Activated CD4-positive, CD25-positive, alpha-beta regulatory T cell treated with anti-CD3 and anti-CD28 coated beads, Interleukin-2, amount 50 U/mL, for 16 hours (primary cell): ENCODE measurements at places on chromosomes 5 and 9.

GRCh38 chr9:135032041-135032835, 55.2 kb upstream of the OLFM1 start:
- DNase-seq = no peak

- no peak for DNase-seq
Measured at GRCh38 chr5:42404366-42404765, 18.9 kb upstream of the GHR start.

GRCh38 chr9:132791699-132792240, 86.3 kb downstream of the AK8 start:
- DNase-seq = no peak

DNA sequence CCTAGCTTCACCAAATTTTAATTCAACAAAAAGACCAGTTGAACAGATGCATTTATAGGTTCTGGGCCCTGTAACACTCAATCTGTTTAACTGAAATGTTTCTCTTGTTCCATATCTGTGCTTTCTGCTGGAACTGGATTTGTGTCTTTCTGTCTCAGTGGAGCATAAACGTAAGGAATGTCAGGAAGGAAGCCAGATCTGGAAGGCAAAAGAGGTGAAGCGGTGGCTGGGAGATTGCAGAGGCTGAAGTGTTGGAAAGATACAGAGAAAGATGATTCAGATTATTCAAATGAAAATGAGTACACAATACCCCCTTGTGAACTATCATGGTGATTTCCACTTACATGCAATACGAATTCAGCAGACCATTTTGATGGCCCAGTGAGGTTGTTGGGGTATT, 406.8 kb downstream of the BRINP1 start:
- no peak for DNase-seq

DNA sequence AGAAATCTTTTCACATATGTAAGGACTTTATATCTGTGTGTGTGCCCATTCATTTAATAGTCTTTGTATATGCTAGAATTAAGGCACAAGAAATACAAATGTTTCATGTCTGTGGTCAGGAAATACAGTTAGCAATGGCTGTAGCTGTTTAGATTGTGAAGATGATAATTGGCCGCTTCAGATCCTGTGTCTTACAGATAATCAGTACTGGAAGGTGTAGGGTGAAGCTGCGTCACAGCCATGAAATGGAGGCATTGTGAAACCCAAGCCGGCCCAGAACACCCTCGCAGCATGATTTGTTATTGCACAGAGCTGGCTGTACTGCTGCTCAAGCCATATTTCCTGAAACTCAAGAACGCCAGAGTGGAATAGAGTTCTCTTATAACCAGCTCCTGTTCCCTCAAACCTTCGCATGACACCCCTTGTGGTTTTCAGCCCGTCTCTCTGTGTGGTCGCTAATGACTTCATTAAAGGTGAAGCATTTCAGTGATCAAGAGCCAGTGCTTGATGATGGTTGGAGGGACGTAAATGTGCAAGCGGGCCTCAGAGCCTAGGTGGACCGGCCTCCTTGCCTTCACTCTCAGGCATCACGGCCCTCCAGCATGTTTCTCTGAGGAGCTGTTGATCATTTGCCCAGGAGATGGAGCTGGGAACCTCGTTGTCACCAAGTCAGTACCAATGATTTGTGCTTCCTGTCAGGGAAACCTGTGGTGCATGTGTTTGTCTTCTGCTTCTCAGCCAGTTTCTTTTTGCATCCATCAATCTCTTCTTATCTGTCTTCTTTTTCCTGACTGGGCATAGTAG, 80.1 kb downstream of the F2RL2 start:
- DNase-seq = peak; percentile 28

DNA sequence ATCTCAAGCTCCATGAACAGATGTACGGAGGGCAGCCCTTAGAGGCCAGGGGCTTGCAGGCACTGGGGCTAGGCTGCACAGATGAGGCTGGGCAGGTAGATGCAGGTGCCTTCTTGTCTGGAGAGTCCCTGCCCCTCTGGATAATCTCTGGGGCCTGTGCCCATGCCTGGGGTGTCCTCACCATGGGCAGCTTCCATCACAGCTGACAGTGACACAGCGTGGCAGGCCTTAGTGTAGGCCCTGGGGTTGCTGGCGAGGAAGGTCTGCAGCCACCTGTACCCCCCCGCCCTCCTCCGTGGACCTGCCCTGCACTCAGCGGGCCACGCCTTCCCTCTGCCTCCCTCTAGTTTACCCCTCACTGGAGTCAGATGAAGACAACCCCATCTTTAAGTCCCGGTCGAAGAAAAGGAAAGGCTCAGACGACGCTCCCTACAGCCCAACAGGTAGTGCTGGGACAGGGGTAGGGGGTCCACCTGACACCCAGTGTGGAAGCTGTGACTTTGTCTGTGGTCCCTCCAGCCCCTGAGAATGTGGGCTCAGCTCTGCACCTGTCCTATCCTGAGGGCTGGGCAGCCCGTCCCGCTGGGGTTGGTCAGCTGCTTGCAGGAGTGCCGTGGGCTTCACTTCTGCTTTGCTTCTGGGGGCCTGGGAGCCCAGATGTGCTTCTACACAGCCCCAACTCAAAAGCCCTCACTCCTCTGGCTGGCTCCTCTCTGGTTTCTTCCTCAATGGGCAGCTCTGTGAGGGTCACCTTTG, 98.4 kb downstream of the PHF2 start:
- no peak for DNase-seq

DNA sequence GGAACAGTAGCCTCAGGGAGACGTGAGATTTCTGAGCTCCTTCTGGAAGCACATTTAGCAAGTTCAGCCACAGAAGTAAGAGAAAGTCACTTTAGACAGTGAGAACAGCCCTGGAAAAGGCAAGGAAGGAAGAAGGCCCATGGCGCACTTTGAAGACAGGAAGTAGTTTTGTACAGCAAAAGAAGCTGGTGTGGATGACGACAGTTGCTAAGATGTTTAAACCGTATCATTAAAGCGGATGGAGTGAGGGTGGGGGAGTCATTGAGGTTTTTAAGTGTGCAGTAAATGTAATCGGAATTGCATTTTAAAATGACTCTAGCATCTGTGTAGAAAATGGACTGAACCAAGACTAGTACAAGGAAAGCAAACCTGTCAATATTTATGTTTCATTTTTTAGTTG, 15.3 kb upstream of the TRPM3 start:
- DNase-seq = no peak

- DNase-seq = no peak
Measured at GRCh38 chr9:89021154-89021803, 30.0 kb downstream of the S1PR3 start.

DNA sequence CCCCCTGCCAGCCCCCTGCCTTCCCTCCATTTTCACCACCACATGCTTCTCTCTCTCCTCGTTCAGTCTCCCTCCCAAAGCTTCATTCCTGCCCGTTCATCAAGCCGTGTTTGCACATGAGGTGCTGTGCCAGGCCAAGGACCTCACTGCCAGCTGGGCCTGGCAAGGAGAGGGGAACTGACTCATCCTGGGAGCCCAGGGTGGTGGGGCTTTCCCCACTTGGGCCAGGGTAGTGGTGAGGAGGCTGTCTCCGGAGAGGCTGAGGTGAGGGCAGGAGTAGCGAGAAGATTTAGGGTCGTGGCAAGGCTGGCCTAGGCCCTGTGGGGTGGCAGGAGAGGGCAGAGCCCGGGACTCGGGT, 30.4 kb upstream of the NOTCH1 start:
- DNase-seq = no peak

GRCh38 chr5:140840978-140841962, at the start of gene PCDHA8:
TSS of gene PCDHA8 (plus strand) at chr5:140841187. CDS start at chr5:140841322, 135 bp downstream.
- DNase-seq = no peak

- no peak for DNase-seq
Measured at GRCh38 chr5:108720391-108720790, 27.3 kb upstream of the FER start.

- DNase-seq = peak; percentile 18
Measured at GRCh38 chr5:96807075-96807654, 580 bp downstream of the ERAP1 start.

DNA sequence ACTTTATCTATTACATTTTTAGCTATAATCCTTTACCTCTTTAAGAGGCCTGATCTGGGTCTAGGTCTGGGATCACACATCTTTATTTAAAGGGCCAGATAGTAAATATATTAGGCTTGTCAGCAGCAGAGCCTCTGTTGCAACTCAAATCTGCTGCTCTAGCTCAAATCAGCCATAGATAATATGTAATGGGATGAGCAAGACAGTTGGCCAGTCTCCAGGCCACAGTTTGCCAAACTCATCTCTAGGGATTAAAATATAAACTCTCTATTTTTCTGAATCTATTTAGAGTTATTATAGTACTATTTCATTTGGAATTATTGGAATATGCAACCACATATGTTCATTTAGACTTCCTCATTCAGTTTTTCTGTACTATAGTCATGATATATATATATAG, 115.9 kb upstream of the MINAR2 start:
- no peak for DNase-seq

DNA sequence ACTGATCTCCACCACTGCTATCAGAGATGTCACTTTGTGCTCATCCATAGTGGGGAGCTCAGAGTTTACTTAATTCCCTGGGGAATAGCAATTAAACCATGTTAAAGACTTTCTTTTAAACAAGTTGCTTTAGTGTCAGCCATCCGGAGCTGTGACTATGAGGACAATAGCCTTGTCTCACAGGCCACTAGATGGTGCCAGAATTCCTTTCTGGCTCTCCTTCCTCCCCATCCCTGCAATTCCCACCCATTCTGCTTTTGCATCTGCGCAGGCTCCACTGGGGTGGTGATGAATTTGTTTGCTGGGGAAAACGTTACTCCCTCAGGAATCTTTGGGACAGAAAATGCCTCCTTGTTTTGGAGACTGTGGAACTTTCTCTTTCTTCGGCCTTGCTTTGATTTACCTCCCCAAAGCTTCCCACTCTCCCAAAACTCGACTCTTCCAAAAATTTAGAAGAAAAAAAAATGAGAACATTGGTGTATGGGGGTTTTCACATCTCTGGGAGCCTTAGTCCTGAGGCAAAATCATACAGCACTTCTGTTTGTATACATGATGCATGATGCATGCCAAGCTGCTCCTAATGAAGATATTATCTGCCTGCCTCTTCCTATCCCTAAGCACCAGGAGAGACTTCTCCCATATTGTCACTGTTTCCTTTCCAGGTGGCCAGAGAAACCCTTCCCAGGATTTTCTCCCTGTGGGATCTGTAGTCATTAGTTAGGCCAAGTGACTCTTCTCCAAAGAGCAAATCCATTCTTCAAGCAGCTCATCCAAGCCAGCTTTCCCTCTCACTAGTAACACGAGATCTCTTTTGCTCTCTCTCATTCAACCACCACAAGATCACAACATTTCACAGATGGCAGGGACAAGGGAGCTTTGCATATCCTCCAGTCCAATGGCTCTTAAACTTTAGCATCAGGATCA, 466.1 kb downstream of the TLR4 start:
- no peak for DNase-seq

DNA sequence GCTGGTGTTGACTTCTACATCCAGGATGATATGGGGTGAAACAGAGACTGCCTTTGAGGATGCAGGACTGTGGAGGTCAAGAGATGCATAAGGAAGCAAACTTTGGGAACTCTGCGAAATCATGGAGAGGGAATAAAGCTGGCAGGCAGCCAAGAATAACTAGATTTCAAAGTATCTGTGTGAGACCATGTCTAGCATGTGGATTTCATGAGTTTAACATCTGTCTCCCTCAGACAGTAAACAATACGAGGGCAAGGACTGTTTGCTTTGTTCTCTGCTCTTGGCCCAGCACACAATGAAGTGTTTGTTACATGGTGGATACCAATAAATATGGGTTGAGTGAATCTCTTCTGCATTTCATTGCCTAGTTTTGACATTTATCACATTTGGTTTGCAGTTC, 71.3 kb downstream of the RASEF start:
- no peak for DNase-seq

GRCh38 chr9:130892477-130893304, 3.9 kb downstream of the QRFP start:
- DNase-seq = no peak

GRCh38 chr5:98941131-98941883, 12.5 kb upstream of the CHD1 start:
- no peak for DNase-seq

- DNase-seq = no peak
Measured at GRCh38 chr5:11955331-11955730, 51.1 kb upstream of the CTNND2 start.

DNA sequence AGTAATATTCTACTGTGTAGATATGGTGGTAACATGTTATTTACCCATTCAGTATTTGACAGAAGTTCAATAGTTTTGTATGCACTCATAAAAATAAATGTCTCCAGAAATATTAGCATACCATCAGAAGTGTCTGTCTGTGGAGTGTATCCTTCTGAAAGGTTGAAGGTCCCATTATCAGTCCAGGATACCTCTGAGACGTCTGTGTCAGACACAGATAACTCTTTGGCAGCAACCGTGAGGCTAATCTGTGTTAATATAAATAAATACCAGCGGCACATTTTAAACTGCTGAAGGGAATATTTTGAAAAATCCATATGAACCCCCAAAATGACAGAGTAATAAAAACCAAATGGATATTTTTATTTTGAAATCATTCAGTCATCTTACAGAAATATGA, 11.9 kb upstream of the ZNF622 start:
- no peak for DNase-seq

- DNase-seq = no peak
Measured at GRCh38 chr5:10658265-10658664, 94.4 kb downstream of the ANKRD33B start.

DNA sequence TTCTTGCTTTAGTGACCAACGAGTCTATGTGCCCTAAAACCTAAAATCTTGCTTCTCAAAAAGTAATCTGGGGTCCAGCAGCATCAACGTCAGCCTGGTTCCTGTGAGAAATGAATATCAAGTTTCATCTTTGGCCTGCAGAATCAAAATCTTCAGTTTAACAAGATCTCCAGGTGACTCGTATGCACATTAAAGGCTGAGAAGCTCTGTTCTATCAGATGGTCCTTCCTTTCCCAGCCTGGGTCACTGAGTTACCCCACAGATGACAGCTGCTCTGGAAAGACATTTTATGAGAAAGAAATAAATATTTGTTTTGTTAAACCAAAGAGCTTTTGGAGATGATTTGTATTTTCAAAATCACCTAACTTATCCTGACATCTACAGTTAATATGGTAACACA, 75.8 kb downstream of the ADAMTSL1 start:
- DNase-seq = no peak

GRCh38 chr9:38621434-38622287, 1.3 kb upstream of the ANKRD18A start:
- no peak for DNase-seq

- no peak for DNase-seq
Measured at GRCh38 chr9:31137176-31138160, 1247.0 kb upstream of the ACO1 start.

GRCh38 chr9:95773053-95773418, 102.5 kb upstream of the ERCC6L2 start:
- no peak for DNase-seq

GRCh38 chr5:79612667-79613198, 492 bp downstream of the TENT2 start:
- no peak for DNase-seq

- no peak for DNase-seq
Measured at GRCh38 chr5:61362796-61363368, 30.8 kb downstream of the ZSWIM6 start.

DNA sequence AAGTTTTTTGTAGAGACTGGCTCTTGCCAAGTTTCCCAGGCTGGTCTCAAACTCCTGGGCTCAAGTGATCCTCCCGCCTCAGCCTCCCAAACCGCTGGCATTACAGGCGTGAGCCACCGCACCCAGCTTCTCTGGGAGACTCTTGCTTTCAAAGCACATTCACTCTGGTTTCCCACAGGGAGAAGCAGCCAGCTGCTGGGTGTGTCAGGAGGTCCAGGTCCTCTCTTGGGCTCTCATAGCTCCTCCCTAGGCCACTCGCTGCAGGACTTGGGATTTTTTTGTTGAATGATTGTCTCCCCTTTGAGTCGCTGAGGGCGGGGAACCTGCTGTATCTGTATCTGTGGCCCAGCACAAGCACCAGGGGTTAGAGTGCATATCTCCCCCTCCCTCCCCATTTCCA, 68.4 kb upstream of the RAPGEF1 start:
- no peak for DNase-seq

GRCh38 chr5:158889007-158889406, 210.7 kb downstream of the EBF1 start:
- no peak for DNase-seq
